ENCODE measurements at places on chromosomes 5 and 9. TPM values are rescaled to one million over a fixed set of nuclear protein-coding genes. Genes with fewer than 3 reads are reported as not detected.

PCDHB5 gene
- 0.34 TPM for total RNA-seq

INSL4 gene
- total RNA-seq, result not detected

PCDHA1 gene
- total RNA-seq, result under 0.01 TPM

MEIKIN gene
- not detected for total RNA-seq

BAAT gene
- total RNA-seq, result 0.07 TPM

RASEF gene
- 3.4 TPM for total RNA-seq

PRUNE2 gene
- under 0.01 TPM for total RNA-seq

TJP2 gene
- 84.1 TPM for total RNA-seq

SLC46A2 gene
- total RNA-seq, result not detected

BRINP1 gene
- 0.34 TPM for total RNA-seq

IL5 gene
- not detected for total RNA-seq

ADCY2 gene
- total RNA-seq, result 0.07 TPM

ANKRD18B gene
- 8.0 TPM for total RNA-seq

TUSC1 gene
- total RNA-seq, result 15.7 TPM

ANKRD18A gene
- 1.9 TPM for total RNA-seq

Measured in nasal cavity respiratory epithelium epithelial cell of viscerocranial mucosa (primary cell).